Stimulated activated CD8-positive, alpha-beta memory T cell treated with anti-CD3 and anti-CD28 coated beads, Interleukin-2, amount 100 ng/mL, for 1 hour (primary cell): ENCODE measurements at places on chromosomes 6 and 20.

DNA sequence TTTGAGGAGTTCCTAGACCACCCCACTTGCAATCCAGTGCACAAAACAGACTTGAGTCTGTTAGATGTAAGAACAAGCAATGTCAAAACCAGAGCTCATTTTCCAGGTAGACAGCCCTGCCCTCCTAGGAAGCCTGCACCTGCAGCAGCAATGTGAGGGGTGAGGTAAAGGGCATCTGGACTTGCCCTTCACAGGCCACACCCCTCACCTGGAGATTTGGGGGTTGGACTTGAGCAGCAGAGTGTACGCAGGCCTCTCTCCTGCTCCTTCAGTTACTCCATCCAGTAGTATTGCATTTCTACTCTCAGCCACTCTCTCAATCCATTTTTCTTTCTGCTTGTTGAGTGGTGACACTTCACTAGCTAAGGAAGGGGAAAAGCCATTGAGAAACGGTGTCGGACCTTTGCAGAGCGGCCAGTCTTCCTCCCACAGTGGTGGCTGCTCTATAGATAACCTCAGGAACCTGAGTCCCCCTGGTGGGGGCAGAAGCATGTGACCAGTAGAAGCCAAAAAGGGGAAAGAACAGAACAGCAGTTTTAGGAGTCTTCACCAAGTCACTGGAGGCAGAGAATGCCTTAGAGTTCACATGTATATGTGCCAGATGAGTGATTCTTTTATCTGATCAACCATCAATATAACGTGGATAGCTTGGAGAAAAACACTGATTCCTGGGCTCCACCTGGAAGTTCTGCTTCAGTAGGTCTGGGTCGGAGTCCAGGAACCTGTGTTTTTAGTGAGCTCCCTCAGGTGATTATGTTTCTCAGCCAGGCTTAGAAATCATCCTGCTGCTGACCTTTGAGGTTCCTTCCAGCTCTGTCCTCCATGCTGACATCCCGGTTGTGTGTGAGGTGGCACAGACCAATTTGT lies 28.0 kb downstream of the ARFGEF2 start:
- no peak for DNase-seq

DNA sequence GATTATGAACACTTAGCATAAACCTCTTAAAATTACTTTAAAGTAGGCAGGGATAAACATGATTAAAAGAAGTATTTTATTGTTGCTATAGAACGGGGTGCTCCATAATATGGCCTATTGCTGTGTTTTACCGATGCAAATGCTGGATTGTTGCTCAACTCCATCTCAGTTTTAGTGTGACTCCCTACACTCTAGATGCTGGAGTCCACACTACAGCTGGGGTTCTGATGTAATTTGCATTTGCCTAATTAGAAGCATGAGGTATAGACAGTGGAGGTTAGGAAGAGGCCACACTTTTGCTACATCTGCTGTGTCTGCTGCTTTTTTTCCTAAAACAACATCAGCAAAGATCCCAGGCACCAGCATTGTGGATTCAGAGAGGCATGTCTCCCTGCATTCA lies 6.7 kb upstream of the HMGN3 start:
- DNase-seq: no peak

DNA sequence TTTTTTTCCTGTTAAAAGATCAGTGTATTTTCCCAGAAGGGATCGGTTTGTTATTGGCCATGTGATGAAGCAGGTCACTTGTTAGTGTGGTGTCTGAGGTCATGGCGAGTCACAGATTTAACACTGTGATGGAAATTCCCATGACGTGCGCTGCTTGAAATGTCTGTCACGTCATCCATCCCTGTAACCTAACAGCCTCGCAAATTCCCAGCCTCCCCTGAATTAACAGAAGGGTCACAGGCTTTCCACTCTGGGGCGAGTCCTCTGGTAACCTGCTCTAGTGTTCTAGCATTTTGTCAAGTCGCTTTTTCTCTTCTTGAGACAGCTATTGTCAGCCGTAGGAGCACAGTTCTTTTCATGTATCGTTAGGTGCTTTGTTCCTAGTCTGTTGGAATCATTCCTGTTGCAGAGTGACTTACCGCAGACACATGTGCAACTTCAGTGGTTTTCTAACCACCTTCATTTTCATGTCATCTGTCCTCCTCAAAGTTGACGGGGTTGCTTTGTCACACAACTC lies 137.2 kb downstream of the MAP3K4 start:
- DNase-seq: no peak

- DNase-seq: no peak
Measured at GRCh38 chr6:31007694-31008093, 2.6 kb upstream of the MUC22 start.

GRCh38 chr6:83707829-83708545 lies 914 bp downstream of the SNAP91 start:
- DNase-seq: no peak

GRCh38 chr6:11650025-11650696 lies 112.6 kb downstream of the TMEM170B start:
- no peak for DNase-seq

DNA sequence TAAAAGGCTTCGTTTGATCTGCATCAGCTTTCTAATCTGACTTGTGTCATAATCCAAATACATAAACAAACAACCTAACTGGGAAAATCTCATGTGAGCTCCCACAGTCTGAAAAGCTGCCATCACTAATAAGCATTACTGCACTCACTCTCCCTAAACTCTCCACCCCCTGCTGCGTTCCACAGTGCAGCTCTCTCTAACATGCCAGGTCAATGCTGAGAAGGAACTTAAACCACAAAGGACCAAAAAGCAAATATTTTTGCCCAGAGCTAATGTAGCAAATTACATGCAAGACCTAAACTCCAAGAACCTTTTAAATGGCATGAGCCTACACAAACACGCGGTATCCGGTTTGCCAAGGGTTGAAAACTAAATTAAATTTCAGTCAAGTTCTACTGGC lies 542.3 kb upstream of the JARID2 start:
- DNase-seq: no peak

DNA sequence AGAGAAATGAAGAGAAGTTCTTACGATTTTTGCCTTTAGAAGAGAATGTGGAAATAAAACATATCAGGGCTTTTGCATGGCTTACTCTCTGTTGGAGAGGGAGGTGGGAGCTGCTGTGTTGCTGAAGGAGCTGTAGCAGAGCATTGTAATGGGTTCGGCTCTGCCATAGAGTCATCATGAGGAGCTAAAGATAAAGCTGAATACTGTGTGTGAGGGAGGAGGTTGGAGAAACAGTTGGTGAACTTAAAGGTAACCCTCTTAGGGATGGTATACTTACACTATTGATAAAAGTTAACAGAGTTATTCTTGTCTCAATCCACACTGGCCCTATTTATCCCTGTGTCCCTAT lies 34.8 kb downstream of the CTNNBL1 start:
- DNase-seq: no peak

GRCh38 chr6:21666201-21666691 lies 72.7 kb downstream of the SOX4 start:
- DNase-seq: no peak

- DNase-seq: no peak
Measured at GRCh38 chr6:50848989-50849795, 30.5 kb downstream of the TFAP2B start.

DNA sequence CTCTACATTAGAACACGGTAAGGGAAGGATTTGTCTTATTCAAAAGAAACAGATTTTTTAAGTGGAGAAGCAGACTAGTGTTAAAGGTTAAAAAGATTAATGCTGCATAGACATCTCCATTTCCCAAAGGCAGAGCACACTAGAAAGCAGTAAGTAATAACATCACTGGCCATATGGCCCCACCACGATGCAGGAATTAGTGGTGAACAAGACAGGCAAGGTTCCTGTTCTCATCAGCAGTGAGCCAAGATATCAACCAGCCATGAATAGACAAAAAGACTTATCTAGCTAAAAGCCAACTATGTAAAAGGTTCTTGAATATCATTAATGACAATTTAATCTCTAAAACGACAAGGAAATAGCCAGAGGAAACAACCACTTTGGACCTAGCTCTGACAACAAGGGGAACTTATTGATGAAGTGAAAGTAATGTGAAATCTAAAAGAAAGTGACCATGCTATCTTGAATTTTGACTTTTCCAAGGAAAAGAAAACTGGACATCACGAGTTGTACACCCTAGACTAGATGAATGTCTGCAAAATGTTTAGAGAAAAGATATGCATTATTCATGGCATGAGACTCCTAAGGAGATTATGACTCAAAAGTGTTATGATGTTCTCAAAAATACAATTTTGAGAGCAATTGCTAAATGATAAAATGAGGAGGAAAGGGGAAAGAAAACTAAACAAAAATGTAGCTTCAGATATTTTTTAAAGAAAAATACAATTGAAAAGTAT lies 157.9 kb upstream of the STXBP5 start:
- DNase-seq: no peak

- DNase-seq: no peak
Measured at GRCh38 chr6:7644417-7644816, 54.4 kb downstream of the SNRNP48 start.

GRCh38 chr20:35508493-35509218 lies 20.8 kb downstream of the C20orf173 start:
- DNase-seq: no peak

GRCh38 chr20:1784586-1784985 lies 110.6 kb upstream of the SIRPA start:
- no peak for DNase-seq

DNA sequence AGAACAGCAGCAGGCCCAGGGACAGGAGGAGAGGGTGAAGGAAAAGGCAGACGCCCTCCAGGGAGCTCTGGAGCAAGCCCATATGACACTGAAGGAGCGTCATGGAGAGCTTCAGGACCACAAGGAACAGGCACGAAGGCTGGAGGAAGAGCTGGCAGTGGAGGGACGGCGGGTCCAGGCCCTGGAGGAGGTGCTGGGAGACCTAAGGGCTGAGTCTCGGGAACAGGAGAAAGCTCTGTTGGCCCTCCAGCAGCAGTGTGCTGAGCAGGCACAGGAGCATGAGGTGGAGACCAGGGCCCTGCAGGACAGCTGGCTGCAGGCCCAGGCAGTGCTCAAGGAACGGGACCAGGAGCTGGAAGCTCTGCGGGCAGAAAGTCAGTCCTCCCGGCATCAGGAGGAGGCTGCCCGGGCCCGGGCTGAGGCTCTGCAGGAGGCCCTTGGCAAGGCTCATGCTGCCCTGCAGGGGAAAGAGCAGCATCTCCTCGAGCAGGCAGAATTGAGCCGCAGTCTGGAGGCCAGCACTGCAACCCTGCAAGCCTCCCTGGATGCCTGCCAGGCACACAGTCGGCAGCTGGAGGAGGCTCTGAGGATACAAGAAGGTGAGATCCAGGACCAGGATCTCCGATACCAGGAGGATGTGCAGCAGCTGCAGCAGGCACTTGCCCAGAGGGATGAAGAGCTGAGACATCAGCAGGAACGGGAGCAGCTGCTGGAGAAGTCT lies 25.5 kb downstream of the C20orf173 start:
- no peak for DNase-seq

- DNase-seq: no peak
Measured at GRCh38 chr20:44851545-44851944, 34.0 kb upstream of the YWHAB start.

DNA sequence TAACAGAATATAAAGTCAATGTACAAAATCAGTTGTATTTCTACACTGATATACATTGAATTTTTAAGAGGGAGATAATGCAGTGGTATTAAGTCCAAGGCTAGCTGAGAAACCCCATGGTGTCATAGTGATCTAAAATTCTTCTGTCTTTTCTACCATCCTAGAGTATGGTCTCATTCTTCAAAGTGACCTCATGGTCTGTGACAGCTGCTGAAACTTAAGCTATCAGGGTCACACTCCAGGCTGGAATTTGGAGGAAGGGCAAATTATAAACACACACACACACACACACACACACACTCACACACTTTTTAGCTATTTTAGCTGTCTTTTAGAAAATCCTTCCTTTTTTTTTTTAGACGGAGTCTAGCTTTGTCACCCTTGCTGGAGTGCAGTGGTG lies 47.3 kb upstream of the DYNLRB1 start:
- DNase-seq: no peak
